Mesenteric fat pad (tissue), 1 donor: ENCODE measurements at places on chromosomes 2 and 18.

DNA sequence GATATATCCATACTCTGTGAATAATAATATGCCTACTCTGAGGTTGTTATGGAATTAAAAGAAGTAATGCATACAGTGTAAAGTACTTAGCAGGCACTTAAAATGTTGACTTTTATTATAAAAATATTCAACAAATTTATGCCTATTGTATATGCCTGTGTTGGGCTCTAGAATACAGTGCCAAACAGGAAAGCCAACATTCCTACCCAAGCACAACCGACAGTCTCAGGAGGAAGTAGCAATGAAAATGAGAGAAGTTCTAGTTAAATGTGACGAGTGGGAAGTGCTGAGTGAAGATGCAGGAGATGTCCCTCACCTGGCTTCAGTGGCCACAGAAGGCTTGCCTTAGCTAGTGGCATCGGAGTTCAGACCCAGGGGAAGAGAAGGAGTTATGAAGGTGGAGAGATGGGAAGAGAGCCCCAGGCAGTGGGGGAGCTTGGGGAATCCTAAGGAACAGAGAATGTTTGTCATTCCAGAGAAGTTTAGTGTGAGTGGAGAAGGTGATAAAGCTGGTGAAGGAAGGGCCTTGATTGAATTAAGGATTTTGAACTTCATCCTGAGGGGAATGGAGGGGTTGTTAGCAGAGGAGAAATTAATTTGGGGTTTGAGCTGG is 105.4 kb upstream of the CNGA3 start:
- DNase-seq = no peak

GRCh38 chr2:183371545-183371944 is 247.3 kb downstream of the NUP35 start:
- no peak for DNase-seq

DNA sequence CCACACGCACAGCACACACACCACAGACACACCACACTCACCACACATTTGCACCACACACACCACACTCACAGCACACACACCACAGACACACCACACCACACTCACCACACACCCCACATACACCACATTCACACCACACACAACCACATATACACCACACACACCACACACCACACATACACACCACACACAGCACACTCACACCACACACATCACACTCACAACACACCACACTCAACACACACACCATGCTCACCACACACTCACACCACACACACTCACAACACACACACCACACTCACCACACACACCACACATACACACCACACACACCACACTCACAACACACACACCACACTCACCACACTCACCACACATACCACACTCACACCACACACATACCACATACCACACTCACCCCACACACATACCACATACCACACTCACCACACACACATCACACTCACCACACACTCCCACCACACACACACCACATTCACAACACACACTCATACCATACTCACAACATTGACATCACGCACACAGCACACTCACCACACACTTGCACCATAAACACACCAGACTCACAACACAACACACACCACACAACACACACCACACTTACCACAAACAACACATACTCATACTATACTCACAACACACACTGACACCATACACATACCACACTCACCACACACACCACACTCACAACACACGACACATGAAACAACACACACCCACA is 60.0 kb downstream of the SDC1 start:
- no peak for DNase-seq

DNA sequence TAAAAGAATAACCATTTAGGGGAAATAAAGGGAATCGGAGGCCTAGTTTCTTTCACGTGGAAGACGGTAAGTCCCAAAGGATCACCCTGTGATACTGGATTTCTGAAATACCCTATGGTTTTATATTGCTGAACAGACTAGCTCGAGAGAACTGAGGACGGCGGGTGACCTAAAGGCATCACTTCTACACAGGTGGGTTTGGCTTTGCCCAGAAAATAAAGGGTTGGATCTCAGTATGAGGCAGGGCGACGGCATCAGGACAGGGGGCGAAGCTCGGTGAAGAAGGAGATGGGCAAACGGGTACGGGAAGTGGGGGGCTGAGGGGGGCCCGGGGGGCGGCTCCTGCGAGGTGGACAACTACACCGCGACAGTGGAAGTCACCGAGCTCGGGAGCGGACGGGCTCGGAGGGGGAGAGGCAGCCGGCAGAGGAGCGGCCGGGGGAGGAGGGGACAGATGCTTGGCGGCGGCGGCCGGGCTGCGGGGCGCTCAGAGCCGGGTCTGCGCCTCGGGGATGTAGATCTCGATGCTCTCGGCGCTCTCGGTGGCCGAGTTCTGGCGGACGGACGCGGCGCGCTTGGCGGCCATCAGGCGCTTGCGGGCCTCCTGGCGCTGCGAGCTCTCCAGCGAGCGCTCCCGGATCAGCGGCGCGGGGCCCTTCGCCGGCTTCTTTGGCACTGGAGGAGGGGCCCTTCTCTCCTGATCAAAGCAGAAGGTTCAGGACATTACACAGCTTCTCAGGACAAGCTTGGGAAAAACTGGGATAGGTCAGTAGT is 48.9 kb downstream of the TGIF1 start:
- DNase-seq = no peak

DNA sequence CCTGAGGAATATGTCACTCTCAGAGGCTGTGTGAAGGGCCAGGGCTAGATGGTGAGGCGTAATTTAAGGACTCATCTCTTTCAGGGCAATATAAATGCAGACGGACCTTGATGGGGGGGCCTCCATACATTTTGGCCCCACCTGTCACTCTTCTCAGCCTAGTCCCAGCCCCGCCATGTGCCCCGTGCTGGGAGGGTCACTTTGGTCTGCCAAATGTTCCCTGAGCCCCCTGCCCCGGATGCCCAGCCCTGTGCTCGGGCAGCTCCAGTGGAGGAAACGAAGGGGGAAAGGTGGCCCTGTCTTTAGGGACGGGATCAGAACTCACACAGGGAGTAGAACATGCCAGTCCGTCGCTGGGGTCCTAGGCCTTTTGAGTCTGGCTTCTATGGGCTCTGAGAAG is 168.6 kb downstream of the KLHL29 start:
- no peak for DNase-seq

DNA sequence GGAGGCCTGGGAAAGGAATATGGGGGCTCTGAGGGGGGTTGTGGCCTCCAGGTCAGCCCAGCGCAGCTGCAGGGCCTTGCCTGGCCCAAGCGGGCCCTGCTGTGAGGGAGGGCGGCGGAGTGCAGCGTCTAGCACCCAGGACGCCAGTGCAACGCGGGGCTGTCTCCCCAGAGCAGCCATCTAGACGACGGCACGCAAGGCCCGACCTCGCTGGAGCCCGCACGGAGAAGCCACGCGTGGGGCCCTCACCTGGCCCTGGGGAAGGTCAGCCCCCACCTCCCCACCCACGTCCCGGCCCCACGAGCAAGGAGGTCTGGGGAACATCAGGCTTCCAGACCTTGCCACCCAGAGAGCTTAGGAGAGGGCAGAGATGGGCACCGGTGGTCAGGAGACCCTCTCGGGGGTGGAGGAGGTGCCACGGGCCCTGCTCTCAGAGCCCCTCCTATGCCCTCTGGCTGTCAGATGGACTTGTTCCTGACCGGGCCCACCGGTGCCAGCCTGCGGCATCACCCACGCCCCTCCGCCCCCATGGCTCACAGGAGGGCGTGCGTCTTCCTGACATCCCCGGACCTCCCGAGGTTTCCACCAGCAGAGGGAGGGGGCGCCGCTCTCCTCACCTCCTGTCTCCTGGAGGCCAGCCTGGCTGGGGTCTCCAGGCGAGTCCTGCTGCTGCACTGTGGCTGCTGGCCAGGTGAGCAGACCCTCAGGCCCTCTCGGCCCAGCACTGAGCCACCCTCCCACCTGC is 17.0 kb downstream of the GPR35 start:
- DNase-seq = no peak

DNA sequence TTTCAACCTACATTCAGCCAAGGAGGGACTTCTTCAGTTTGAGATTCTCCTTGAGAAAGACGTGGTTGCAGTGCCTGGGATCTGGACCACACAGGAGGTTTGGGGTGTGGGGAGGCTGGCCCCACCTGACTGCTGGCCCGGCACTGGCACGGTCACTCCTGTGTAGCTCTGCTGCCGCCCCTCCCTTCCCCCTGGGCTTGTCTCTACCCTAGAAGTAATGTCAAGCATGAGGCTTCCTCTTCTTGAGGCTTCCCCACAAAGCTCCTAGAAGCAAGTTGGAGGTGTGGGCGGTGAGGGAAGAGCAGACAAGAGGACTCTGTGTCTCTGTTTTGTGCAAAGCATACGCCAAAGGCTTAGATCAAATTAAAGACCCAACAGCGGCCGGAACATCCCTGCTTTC is 8.7 kb downstream of the KLHL29 start:
- DNase-seq = no peak

DNA sequence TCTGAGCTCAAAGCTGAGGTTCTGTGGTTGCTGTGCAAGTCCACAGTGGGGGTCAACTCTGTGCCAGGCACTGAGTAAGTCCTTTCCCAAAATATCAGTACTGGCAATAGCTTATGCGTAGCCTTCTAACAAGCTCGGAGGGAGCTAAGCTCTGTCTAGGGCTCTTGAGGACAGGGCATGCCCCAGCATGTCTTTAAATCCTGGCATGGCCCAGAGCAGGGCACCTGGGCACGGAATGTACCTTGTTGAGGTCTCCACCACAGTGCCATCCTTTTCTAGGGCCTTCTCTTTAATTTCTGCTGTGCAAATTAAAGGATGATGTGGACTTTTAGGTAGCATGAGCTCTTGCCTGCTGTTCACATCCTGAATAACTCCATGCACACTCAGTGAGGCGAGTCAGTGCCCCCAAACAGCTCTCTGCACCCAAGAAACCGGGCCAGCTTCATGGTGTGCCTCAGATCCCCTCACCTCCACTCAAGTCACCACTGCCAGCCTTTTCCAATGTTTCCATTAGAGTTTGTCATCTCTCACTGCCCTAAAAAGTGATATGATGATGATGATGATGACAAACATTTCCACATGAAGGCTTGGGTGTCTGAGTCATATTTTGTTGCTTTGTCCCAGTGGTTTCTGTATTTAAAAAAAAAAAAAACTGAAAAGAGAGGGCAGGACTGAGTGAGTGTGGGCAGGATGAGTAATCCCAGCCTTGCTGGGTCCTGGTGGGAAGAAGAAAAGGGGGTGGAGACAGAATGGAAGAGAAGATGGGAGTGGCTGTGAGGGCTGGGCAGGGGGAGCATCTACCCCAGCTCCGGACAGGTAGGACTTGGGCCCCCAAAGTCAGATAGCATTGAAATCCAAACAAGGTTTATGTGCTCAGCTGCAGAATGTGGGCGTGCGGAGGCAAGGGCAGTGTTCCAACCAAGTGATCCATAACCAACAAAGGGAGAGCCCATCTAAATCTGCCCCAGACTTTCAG is 78.9 kb downstream of the ZBTB7C start:
- no peak for DNase-seq

DNA sequence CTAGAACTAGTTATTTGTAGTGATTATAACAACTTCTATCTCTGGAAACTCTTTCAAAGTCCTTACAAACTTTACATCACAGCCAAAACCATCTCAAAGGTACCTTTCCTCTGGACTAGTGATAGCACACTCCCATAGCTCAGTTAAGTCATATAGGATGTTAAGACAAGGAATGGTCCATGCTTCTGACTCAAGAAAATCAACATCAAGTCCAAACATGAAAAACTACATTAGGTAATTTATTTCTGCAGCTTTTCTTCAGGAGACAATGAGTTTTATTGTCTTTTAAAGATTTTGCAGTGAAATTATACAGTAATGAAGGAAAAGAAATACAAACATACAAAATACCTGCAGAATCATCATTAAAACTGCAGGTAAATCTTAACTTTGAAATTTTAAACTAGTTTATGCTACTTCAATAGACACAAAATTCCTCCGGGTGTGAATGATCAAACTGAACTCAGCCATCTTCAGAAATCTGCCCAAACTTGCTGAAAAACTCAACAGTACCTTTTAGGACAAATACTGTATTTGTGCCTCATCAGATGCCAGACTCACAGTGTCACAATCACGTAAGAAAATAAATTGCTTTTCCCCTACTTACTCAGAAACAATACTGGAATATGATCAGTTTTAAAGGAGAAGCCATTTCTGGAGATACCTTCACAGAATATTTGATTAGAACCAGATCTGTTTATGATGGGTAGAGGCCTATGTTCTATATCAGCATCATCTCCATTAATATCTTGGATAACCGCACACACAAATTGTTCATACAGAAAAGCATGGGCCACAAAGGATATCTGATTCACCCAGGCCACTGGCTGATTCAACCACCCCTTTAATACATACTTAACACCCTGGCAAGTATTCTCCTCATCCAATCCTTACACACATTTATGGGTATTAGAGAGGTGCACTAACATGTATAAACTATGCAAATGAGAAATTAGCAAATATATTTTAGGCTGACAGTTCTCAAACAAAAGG is 2.6 kb downstream of the TMEM131 start:
- DNase-seq = no peak
